Activated T-helper 1 cell treated with anti-CD3 and anti-CD28 coated beads, Interleukin-2, amount 50 U/mL, for 16 hours (primary cell): ENCODE measurements at places on chromosomes 1 and 21.

GRCh38 chr21:22297575-22297974 lies 1299.4 kb downstream of the NCAM2 start:
- DNase-seq: no peak

DNA sequence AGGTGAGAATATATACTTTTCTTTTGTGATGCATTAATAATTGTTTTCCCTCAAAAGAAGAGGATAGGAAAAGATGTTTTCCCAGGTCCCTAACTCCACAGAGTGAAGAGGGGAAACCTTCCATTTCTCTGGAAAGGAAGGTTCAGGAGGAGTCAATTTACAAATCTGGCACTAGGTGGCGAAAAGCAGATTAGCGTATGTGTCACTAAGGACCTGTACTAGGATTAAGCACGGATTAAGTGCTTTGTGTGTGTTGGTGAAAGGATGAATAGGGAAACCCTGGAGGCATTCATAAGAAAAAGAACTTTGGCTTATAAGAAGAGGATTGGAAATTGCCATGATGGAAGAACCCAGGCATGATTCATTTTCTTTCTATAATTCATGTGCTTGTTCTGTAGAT lies 410.1 kb upstream of the PLXNA2 start:
- no peak for DNase-seq

DNA sequence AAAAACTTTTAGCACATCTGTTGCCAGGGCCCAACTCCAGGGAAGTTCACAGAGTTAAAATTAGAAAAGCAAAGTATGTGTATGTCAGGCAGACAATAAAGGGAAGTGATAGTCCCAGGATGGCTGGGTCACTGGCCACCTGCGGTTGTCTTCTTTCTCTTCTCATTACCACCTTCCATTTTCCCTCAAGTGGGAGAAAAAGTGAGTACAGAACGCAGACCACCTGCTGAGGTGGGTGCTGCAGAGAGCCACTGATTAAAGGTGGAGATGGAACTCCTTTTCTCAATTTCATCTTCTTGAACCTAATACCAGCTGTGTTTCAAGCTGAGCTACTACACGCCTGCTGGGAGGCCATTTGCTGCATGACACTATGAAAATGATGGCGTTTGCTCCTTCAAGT lies 88.8 kb upstream of the PDE4B start:
- no peak for DNase-seq

DNA sequence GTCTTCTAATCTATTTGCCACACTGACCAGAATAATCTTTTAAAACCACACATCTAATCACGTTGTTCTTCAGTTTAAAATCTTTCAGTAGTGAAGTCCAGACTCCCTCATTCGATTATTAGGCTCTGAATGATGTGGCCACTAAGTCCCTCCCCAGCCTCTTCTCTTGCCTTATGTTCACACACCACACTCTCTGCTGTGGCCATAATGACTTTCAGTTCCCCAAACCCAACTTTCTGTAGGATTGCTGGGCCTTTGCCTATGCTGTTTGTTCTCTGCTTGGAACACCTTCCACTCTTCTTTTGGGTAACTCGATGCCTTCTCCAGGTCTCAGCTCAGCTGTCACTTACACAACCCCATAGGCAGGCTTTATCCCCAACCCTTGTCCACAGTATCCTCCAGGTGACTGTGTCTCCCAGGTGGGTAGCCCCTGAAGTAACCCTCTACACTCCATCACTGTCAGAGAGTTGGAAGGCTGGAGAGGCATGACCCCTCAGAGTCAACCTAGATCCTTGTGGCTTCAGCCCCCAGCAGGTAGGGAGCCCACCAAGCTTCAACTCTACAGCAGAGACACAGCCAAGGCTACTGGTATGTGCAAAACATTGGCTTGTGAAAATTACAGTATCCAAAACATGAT lies 8.4 kb upstream of the SLC37A1 start:
- no peak for DNase-seq

DNA sequence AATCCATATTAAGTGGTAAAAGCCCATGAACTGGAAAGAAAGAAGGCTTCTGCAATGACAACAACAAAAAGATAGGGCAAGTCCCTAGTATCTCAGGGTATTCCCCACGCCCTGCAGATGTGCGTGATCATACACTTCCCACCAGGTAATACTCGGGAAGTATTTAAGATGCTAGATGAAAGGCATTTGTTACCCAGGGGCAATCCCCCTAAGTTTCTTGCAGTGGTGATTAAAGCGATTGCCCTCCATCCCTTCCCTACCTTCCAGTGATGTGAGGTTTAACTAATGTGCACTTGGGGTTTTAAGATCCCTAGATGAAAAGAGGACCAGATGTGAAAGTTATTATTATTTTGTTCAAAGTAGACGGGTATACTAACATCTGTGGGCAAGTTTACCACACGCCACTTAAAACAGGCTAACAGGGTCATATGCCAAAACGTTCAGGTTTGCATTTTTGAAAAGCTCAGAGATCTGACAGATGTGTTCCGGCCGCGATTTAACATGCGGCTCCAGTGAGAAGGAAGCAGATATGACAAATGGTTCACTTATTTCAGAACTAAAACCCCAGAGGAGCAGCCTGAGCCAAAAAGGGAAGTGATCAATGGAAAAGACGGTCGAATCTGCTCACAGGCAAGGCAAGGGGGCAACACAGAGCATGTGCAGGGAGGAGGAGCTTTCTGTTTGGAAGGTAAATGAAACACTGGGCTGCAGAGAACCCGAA lies 17.4 kb downstream of the TIAM1 start:
- no peak for DNase-seq

DNA sequence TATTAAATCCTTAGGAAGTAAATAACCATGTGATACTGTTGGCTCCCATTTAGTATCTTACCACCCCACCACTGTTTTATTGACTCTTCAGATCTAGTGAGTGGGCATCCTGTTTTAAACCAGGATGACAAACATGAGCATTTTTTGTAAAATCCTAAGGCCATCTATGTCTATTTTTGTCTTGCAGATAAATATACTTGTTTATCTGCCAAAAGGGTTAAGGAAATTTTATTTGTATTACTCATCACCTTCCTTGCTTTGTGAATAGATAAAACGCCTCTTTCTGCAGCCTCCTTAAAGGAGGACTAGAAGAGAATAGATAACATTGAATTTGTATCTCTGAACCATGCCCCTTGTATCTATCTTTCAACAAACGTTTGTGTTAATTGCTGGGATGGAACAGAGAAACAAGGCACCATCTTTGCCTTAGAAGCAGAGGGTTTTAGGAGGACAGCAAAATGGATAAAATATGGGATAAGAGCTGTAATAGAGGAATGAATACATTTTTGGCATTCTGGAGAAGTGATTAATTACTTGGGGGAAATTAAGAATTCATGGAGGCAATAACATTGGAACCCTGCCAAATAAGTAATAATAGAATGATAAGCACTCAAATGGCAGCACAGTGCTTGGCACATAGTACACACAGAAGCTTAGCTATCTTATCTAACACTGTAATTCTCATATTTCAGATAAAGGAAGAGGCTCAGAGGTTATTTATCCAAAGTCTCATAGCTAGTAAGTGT lies 14.7 kb downstream of the YTHDF2 start:
- no peak for DNase-seq

DNA sequence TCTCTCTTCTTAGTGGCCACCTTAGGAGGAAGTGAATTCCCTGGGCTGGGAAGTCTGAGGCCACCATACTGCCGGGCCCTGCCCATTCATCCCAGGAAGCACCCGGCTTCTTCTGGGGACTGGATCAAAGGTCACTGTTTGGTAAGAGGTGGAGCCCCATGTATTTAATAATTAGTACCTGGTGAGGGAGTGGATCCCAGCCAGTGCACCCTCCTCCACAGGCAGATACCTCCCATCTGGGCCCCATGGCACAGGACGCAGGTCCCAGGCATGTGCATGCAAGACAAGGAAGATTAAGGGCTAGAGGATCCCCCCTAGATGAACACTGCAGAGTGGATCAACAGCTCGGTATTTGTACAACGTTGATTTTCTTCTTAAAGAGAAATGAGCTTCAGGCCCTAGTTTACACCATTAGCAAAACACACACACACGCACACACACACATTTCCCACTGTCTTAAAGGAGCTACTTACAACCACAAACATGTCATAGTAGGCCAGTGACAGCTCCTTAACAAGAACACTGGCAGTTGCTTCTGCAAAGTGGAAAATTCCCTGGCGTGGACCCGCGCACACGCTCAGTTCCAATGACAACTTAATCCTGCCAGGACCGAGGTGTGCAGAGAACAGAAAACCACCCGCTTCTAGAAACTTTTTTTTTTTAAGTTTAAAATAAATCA lies 90.7 kb downstream of the MRPL37 start:
- no peak for DNase-seq

GRCh38 chr1:32508761-32509160 lies 30.5 kb upstream of the ZBTB8A start:
- DNase-seq: no peak

DNA sequence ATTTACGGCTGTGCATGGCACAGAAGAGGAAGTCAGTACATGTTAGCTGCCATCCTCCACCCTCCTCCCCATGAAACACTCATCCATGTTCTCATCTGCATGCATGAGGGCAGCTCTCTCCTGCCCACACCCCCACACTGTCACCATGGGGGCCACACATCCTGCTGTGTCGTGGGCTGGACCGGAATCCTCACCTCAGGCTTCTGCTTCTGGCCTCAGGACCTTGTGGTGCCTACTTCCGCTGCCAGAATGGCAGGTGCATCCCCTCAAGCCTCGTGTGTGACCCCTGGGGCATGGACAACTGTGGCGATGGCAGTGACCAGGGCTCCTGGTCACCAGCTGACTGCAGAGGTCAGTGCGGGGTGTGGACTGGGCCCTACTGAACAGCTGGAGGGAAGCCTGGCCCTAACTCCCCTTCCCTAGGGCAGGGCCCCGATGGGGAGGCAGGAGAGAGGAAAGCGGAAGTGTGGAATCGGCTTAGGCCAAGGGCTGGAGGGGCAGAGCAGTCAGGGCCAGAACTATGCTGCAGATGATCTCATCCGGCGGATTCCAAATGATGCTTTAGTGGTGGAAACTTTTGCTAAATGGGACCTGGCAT lies 3.8 kb downstream of the LDLRAD2 start:
- no peak for DNase-seq

- DNase-seq: no peak
Observed at GRCh38 chr1:234603221-234604204, 6.5 kb downstream of the IRF2BP2 start.

DNA sequence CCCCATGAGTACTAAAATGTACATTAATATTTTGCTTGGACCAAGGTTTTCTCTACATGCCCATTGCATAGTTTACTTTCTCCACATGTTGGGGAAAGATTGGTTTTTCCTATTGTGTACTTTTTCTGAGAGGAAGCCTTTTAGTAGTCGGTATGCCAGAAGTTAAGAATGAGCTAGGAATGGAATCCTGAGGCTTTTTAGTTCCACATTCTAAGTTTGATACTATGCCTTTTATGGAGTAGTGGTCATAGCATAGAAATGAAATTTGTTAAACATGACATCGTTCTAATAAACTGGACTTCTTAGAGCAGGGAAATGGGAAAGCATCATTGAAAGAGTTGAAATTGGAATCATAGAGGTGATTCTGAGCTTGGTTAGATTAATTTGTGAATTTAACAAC lies 64.3 kb downstream of the BCL9 start:
- DNase-seq: no peak

DNA sequence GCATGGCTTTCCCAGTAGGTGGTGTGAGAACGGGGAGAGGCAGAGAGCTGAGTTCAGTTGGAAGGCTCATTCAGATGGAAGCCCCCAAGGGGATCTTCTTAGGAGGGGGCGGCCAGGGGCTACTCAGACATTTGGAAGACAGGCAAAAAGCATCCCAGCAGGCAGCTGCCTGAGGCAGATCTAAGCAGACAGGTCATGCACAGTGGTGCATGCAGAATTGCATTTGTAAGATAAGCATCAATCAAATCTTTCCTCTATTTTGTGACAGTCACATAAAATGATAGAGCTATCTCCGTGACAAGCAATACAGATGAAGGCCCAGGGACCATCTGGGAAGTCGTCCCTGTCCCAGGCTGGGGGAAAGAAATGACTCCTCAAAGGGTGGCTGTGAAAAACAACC lies 3.8 kb downstream of the RAB3B start:
- no peak for DNase-seq

DNA sequence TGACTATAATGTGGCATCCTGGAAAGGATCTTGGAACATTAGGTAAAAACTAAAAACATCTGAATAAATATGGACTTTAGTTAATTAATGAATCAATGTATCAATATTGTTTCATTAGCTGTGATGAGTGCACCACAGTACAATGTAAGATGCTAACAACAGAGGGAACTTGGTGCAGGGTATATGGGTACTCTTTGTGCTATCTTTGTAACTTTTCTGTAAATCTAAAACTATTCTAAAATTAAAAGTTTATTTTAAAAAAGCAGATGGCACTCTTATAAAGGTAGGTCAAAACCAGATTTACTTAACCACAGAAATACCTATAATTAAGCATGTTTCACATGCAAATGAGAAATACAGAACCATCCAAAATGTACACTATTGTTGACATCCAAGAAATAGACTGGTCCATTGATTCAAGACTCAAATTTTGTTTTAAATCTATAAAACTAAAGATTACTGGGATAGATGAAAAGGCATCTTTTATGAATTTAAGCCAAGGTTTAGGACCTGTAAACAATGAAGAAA lies 38.4 kb downstream of the ACBD3 start:
- DNase-seq: no peak

GRCh38 chr1:18764362-18764761 lies 95.1 kb downstream of the TAS1R2 start:
- no peak for DNase-seq

DNA sequence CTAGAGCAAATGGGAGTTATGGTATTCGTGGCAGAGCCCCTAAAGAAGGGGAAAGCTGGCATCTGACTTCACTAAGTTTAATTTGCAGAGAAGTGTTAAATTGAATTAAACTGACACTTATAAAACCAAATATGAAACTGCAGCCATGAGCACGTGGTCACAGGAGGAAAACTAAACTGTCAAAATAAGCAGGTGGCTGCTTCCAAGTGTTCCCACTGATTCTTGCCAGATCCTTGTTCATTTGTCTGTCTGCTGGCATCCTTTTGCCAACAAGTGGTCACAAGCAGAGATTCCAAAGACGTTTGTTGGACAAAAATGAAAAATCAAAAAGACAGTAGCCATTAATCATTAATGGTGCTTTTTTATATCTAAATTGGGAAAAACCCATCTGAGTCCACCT lies 6.5 kb upstream of the CELA2B start:
- DNase-seq: no peak

- no peak for DNase-seq
Observed at GRCh38 chr1:195236991-195237889, 1371.0 kb downstream of the KCNT2 start.

- peak; percentile 50 for DNase-seq
Observed at GRCh38 chr1:234478152-234478480, 863 bp downstream of the TARBP1 start.

GRCh38 chr1:212529211-212529741 lies 79.3 kb upstream of the ATF3 start:
- DNase-seq: no peak

- no peak for DNase-seq
Observed at GRCh38 chr1:53388963-53389362, 61.1 kb upstream of the LRP8 start.
